Activated CD4-positive, alpha-beta memory T cell treated with anti-CD3 and anti-CD28 coated beads for 36 hours (primary cell): ENCODE measurements at places on chromosomes 16 and 17. TPM values are rescaled to one million over a fixed set of nuclear protein-coding genes. Genes with fewer than 3 reads are reported as not detected.

TEDC2 gene
- total RNA-seq, result 24.3 TPM

WFIKKN1 gene
- total RNA-seq, result 0.05 TPM

LCAT gene
- total RNA-seq, result 10.7 TPM

RSKR gene
- 17.5 TPM for total RNA-seq

CLEC10A gene
- total RNA-seq, result not detected

MMP25 gene
- total RNA-seq, result 2.2 TPM

ATAD5 gene
- 30.0 TPM for total RNA-seq

CDRT15L2 gene
- not detected for total RNA-seq

DNA sequence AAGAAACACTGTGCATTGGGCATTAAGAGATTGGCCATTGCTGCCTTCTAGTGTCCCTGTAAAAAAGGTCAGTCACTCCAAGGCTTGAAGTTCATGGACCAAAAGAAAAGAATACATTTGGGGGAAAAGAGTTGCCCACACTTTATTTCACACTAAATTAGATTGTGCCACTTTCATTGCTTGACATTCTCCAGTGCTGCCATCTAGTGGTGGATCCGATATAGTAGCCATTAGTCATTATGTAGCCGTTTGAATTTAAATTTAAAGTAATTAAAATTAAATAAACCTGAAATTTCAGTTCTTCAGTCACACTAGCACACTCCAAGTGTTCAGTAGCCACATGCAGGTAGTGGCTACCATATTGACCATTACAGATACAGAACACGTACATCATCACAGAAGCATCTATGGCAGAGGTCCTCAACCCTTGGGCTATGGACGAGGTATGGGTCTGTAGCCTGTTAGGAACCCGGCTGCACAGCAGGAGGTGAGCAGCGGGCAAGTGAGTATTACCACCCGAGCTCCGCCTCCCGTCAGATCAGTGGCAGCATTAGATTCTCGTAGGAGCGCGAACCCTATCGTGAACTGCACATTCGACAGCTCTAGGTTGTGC is 21.9 kb upstream of the CDH5 start:
- peaks cover 13% of the 10 kb centered on the region for H3K27me3 ChIP-seq
- no peaks in the 10 kb centered on the region for H3K4me1 ChIP-seq
- no peak overlapping the region for H3K27ac ChIP-seq
- no peak overlapping the region for H3K4me3 ChIP-seq
- DNase-seq, result no peak

- peak; percentile 34 for DNase-seq
- no peak overlapping the region for H3K27ac ChIP-seq
- no peaks in the 10 kb centered on the region for H3K4me1 ChIP-seq
- H3K36me3 ChIP-seq, result no peaks in the 10 kb centered on the region
- no peak overlapping the region for H3K4me3 ChIP-seq
- H3K27me3 ChIP-seq, result no peaks in the 10 kb centered on the region
These were observed 106.3 kb upstream of the HSBP1 start for GRCh38 chr16:83701494-83701893.

DNA sequence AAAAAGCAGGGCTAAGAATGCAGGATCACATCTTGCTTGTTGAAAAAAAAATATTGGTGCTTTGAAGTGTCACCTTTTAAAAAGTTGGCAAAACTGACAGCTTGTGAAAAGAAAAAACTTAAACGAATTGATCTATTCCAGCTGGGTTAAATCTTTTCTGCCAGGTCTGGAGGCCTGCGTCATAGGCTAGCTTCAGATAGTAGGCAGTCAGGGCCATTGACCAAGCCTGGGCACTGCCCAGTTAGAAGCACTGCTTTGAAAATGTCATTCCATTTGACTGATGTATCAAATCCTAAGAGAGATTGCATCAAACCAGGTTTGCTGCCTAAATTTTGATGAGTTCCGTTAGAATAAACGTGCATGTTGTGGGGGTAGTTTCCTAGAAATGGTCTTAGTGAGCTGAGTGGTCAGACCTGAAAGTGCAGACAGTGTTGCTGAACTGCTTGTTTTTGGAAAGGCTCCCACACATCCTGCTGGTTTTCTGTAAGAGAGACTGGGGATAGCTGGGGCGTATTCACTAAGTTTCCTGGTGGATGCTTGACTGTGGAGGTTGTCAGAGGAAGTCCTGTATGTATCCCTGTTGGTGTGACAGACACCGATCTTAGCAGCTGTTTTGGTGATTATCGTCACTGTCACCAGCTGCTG is 38.8 kb downstream of the NUP88 start:
- no peaks in the 10 kb centered on the region for H3K27me3 ChIP-seq
- peaks cover 64% of the 10 kb centered on the region for H3K36me3 ChIP-seq
- peaks cover 3% of the 10 kb centered on the region for H3K4me1 ChIP-seq
- peak overlapping the region; percentile 38 for H3K27ac ChIP-seq

GRCh38 chr17:77099997-77100396 is 40.8 kb upstream of the SEC14L1 start:
- no peak overlapping the region for H3K4me3 ChIP-seq
- no peak overlapping the region for H3K27ac ChIP-seq
- H3K4me1 ChIP-seq, result peaks cover 21% of the 10 kb centered on the region
- no peaks in the 10 kb centered on the region for H3K27me3 ChIP-seq

DNA sequence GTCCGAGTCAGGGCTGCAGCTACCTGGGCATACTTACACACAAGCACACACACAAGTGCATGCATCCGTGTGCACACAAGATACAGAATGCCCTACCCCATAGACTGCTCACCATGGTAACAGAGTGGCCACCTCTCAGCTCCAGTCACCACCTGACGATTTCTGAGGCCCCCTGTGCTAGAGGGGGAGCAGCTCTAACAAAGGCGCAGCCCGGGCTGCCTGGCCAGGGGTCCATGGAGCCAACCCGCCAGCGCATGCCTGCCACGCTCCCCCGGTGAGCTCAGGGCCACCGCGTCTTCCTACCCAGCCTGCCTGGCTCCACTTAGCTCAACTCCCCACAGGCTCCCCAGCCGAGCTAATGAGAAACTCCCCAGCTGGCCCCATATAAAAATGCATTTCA is 75.5 kb downstream of the ZNF423 start:
- H3K27ac ChIP-seq, result no peak overlapping the region
- no peaks in the 10 kb centered on the region for H3K4me1 ChIP-seq
- no peak for DNase-seq
- no peaks in the 10 kb centered on the region for H3K36me3 ChIP-seq
- no peaks in the 10 kb centered on the region for H3K27me3 ChIP-seq
- H3K4me3 ChIP-seq, result no peak overlapping the region

- H3K27me3 ChIP-seq, result no peaks in the 10 kb centered on the region
- peak overlapping the region; percentile 88 for H3K4me3 ChIP-seq
- no peaks in the 10 kb centered on the region for H3K36me3 ChIP-seq
These were observed 1.5 kb downstream of the ZFPM1 start for GRCh38 chr16:88454523-88454947.

- peaks cover under 1% of the 10 kb centered on the region for H3K4me1 ChIP-seq
- H3K4me3 ChIP-seq, result no peak within 1 kb of the TSS
- no peak for DNase-seq
- no peaks in the 10 kb centered on the region for H3K27me3 ChIP-seq
- H3K27ac ChIP-seq, result no peak within 1 kb of the TSS
These were observed at the start of gene C16orf89 for GRCh38 chr16:5065813-5066212. TSS of gene C16orf89 (minus strand) at chr16:5065956. CDS start at chr16:5065908, 48 bp downstream.

- H3K27ac ChIP-seq, result no peak overlapping the region
- no peaks in the 10 kb centered on the region for H3K4me1 ChIP-seq
- H3K4me3 ChIP-seq, result no peak overlapping the region
- no peaks in the 10 kb centered on the region for H3K36me3 ChIP-seq
- peaks cover 12% of the 10 kb centered on the region for H3K27me3 ChIP-seq
These were observed 171.0 kb downstream of the ZFHX3 start for GRCh38 chr16:72876981-72877373.

GRCh38 chr16:11727796-11728543 is 14.7 kb downstream of the TXNDC11 start:
- H3K27me3 ChIP-seq, result no peaks in the 10 kb centered on the region
- no peak for DNase-seq
- no peak overlapping the region for H3K4me3 ChIP-seq

DNA sequence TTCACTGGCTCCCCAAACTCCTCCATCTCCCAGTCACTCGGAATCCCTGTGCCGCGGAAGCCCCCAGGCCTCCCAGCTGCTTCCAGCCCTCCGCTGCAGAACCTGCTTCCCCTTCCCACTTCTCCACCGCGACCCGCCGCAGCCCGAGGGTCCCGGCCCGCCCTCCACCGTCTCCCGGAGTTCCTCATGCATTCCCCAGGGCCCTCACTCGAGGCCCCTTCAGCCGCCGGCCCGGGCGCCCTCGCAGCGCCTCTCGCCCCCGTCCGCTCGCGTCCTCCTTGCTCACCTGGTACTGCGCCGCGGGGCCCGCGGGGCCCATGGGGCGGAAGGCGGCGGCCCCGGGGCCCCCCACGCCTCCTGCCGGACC is 329 bp downstream of the SMARCD2 start:
- no peak for DNase-seq
- no peaks in the 10 kb centered on the region for H3K27me3 ChIP-seq
- peaks cover 4% of the 10 kb centered on the region for H3K36me3 ChIP-seq

DNA sequence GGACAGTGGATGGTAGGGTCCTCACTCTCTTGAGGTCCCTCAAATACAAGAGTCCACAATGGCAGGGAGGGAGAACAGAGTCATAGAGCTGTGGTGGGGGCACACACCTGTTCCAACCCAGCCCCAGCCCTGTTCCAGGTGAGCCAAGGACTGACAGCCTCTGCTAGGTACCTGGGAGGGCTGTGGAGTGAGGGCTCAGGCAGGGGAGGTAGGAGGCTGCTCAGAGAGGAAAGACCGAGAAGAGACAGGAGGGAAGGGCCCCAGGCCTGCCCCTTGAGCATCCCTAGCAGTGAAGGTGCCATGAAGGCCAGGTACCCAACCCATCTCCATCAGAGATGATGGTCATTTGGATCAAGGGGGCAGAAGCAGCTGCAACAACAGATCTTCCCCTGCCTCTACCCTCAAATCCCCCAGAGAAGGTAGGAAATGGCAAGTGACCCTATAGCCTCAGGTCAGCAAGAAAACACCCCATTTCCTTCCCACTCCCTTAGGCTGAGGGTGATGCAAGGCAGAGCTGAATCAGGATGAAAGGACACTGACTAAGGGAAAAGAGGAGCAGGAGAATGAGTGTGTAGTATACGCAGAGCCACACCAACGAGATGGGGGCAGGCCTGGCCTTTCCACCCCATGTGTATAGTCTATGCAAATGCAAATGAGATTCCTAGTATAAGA is 28.6 kb downstream of the CD300LG start:
- H3K36me3 ChIP-seq, result no peaks in the 10 kb centered on the region
- H3K27ac ChIP-seq, result no peak overlapping the region
- no peak for DNase-seq
- peaks cover 5% of the 10 kb centered on the region for H3K27me3 ChIP-seq
- H3K4me3 ChIP-seq, result no peak overlapping the region
- no peaks in the 10 kb centered on the region for H3K4me1 ChIP-seq

GRCh38 chr17:62955841-62956352 is 10.1 kb upstream of the TANC2 start:
- no peak overlapping the region for H3K4me3 ChIP-seq
- H3K36me3 ChIP-seq, result no peaks in the 10 kb centered on the region
- no peak for DNase-seq
- H3K4me1 ChIP-seq, result no peaks in the 10 kb centered on the region
- peaks cover 15% of the 10 kb centered on the region for H3K27me3 ChIP-seq
- no peak overlapping the region for H3K27ac ChIP-seq

GRCh38 chr16:50841081-50841886 is 99.4 kb downstream of the CYLD start:
- peak; percentile 61 for DNase-seq
- H3K27ac ChIP-seq, result no peak overlapping the region
- no peaks in the 10 kb centered on the region for H3K36me3 ChIP-seq

DNA sequence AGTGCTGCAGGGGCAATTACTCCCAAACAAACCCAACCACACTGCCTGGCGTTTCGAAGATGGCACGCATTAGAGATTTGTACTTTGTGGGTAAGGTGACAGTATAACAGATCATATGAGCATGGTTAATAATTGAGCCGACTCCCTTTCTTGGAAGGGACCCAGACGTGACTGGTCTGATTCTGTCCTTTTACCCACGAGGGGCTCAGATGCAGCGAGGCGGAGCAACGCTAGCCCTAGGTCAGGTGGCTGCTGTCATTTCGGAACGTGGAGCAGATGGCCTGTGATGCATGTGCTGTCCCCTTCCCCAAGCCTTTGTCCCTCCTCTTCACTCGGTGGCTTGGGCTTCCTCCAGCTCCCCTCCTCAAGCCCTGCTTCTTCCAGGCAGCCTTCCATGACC is 84.2 kb downstream of the SNX29 start:
- H3K4me1 ChIP-seq, result no peaks in the 10 kb centered on the region
- H3K36me3 ChIP-seq, result no peaks in the 10 kb centered on the region

- no peaks in the 10 kb centered on the region for H3K4me1 ChIP-seq
- no peak overlapping the region for H3K27ac ChIP-seq
- DNase-seq, result no peak
- no peaks in the 10 kb centered on the region for H3K36me3 ChIP-seq
- peaks cover 2% of the 10 kb centered on the region for H3K27me3 ChIP-seq
- H3K4me3 ChIP-seq, result no peak overlapping the region
These were observed 188.2 kb upstream of the IRX5 start for GRCh38 chr16:54742436-54742835.
